ENCODE measurements at places on chromosomes 2 and 18.

GRCh38 chr2:4831751-4832150 is 860.4 kb upstream of the SOX11 start:
- DNase-seq: no peak

DNA sequence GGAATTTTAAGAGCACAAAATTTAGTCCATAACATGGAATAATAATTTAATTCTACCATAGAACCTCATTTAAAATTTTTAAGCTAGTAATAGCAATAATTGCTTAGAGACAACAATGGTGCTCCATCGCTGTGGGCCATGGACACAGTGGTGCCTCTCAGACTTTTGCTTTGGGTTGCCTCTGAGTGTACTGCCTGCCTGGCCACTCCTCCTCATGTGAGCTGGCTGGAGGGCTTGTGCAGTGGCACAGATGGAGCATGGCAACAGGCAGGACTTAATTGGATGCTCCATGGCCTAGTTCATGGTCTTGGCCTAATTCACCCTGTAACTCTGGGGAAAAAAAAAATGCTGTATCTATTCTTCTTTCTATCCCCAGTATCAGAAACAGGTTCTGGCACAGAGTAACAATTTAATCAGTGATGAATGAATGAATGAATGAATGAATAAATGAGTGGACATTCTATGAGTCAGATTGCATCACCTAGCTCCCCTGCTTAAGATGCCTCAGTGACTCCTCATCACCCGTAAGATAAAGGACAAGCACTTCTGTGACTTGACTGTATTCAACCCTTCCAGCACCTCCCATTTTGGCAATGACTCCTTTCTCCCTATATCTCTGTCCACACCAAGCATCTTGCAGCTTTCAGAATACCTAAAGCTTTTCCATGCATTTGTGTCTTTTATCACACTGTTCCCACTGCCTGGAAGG is 211.8 kb upstream of the SLC14A2 start:
- DNase-seq: no peak

DNA sequence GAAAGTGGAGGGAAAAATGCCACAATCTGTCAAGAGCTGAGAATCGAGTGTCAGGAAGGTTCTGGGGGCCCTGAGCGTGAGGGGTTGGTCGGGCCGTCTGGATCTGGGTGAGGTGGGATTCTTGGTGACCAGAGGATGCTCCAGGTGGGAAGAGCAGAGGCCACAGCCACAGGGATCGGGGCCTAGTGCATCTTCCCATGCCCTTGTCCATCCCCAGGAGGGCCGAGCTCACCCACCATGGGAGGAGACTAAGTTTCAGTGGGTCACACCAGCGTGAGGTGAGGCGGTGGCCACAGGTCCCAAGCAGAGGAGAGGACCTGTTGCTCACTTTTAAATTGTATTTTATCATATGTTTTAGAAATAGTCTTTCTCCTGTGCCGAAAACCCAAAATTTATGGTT is 70.0 kb downstream of the TMEM18 start:
- DNase-seq: no peak

DNA sequence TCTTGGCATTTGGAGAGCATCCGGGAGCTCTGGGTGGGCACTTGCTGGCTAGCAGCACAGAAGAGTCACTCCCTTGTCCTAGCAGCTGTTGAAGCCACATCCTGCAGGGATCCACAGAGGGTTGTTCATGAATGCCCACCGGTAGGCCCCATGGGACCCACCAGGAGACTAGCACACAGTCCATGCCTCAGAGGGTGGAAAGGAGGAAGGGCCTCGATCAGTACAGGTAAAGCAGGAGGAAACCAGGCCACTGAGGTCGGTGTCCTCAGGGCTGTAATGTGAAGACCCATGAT is 205.8 kb downstream of the SEPTIN10 start:
- DNase-seq: no peak

- DNase-seq: no peak
Measured at GRCh38 chr2:149595056-149595963, 7.7 kb upstream of the MMADHC start.

Data from activated CD4-positive, CD25-positive, alpha-beta regulatory T cell treated with anti-CD3 and anti-CD28 coated beads, Interleukin-2, amount 50 U/mL, for 72 hours (primary cell).